Adrenal gland (tissue), 19 donors: ENCODE measurements at places on chromosomes 1 and 21.

DNA sequence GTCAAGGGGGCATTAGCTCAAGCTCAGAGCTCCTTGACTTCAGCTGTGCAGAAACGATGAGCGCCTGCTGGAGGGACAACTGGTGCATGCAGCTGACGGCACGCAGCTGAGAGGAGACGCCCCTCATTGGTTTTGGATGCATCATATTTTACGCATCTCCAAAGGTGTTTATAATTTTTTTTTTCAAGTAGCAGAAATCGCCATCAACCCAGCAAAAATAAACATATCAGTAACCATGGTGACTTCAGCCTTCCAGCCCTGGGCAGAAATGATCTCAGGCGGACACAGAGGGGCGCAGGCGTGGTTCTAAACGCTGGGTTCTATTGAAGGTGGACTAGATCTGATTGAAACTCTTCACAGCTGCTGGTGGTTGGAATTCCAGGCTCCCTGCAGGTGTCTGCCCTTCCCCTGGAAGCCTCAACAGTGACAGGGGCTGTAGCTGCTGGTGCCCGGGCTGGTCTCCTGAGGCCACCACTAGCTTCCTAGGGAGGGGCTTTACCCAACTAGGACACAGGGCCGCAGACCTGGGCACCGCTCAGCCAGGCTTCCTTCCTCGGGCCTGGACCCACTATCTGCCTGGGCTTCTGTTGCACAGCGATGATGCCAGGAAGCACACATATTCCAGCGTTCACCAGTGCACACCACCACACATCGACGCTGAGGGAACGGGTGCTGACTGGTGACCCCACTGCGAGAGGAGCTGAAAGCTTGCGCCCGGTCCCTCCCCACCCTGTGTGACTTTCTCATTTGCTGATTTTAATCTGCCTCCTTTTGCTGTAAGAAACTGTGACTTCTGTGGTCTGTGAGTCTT lies 63.7 kb upstream of the ABCG1 start:
- DNase-seq = no peak

- no peak for DNase-seq
Observed at GRCh38 chr1:180269645-180270529, 39.8 kb downstream of the LHX4 start.

DNA sequence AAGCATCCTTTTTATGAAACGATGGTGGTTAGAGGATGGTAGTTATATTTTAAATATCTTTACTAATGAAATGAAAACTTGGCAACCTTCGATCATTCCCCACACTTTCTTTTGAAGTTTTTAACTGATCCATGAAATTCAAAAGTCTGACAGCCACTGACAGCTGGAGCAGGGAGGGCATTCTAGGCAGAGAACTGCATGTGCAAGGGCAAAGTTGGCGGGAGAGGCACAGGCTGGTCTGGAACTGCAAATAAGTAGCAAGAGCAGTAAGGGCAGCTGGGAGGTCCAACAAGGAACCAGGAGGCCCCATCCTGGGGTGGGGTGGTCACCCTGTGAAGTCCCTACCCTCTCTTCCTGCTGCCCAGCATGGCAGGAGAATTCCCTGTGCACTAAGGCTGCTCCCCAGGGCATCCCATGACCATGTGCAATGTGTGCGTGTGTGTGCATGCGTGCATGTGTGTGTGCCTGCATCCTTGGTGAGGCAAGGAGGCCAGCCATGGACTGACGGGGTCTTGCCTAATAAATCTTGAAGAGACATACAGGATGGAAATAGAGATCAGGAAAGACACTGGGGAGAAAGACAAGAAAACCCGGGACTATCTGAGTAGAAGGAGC lies 33.1 kb upstream of the FOXO6 start:
- no peak for DNase-seq

DNA sequence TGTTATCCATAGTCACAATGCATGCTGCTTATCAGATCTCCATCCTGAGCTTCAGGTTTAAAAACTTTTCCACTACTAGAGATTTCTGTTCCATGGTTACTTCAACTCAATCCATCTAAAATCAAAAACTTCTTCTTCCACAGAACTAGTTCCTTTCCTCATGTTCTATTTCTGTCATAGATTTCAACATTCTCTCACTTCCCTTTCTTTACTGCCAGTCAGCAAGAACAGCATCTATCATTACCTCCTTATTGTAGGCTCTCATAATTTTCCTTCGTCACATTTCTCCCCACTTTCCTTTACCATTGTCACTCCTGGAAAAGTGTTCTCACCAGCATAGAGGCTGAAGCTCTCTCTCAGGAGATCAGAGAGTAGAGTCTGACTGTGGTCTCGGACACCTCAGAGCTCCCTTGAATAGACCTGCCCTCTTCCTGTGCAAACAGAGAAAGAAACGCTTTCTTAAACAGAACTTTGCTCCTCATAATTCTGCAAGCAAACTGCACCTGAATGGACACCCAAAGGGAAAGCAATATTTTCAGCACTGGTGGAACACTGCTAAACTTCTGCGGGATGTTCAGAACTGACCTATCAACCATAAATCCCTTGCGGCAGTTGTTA lies 48.7 kb upstream of the KIRREL1 start:
- DNase-seq = no peak

GRCh38 chr1:92538048-92538412 lies 51.3 kb upstream of the GFI1 start:
- no peak for DNase-seq

DNA sequence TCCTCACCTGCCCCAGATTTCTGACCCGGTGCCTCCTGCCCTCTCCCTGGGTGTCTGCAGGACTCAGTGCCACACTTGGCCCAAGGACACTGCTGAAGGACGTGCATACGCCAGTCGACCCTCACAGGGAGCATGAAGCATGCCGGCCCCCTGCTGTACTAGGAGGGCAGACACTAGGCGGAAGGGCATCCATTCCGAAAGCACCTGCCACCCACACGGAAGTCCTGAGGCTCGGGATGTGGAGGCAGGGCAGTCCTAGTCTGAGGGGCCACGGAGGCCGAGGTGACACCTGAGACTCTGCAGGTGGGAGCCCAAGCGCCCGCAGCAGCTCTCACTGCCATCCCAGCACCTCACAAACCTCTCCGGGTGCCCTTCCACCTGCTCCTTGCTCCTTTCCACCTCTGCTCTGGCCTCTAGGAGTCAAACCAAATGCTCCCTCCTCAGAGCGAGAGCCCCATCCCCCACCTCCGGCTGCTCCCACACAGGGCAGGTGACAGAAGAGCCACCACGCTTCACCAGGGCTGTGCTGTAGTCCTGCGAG lies 2.4 kb downstream of the NPHP4 start:
- no peak for DNase-seq

- DNase-seq = no peak
Observed at GRCh38 chr1:151834239-151834638, 2.6 kb upstream of the RORC start.

DNA sequence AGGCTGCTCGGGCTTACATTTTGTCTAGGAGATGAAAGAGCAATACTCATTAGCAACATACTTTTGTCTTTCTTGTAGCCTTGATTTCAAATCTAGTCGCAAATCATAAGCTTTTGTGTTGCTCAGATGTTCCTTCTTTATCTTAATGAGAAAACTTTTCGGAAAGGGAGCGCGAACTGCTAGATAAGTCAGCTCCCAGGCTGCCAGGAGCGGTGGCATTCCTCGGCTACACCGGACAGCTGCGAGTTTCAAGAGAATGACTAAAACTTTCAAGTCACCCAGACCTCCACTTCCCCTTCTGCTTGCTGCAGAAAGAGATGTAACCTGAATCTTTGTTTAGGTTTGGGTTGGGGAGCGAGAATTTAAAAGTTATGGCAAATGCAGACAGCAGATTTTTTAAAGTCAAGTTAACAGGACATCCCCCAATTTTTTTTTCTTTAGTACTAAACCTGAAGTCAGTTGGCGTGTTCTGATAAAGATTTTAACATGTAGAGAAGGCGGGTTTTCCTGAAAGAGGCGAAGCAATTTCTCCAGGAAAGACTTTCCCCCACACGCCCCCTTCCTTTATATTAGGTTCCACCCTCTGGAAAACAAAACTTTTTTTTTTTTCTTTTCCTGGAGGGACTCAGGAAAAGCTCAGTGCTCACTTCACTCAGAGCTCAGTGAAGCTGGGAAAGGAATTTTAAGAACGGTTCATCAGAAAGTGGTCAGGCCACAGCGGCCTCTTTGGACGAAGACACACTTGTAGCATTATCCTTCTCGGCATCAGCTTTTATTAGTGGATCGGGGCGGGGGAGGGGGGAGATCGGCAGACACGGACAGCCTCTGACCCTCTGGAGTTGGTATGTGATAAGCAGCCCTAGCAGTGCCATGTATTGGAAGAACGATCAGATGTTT lies at the start of gene LHX8:
LHX8 (plus strand) TSS at position 639 of the 897 bp plus-strand sequence. CDS start 2,227 bp downstream, outside the sequence.
- no peak for DNase-seq

- no peak for DNase-seq
Observed at GRCh38 chr1:3616861-3617260, 5.6 kb upstream of the MEGF6 start.

GRCh38 chr21:32367158-32367557 lies 25.7 kb downstream of the URB1 start:
- no peak for DNase-seq

GRCh38 chr1:232123775-232124659 lies 497.4 kb downstream of the DISC1 start:
- no peak for DNase-seq

DNA sequence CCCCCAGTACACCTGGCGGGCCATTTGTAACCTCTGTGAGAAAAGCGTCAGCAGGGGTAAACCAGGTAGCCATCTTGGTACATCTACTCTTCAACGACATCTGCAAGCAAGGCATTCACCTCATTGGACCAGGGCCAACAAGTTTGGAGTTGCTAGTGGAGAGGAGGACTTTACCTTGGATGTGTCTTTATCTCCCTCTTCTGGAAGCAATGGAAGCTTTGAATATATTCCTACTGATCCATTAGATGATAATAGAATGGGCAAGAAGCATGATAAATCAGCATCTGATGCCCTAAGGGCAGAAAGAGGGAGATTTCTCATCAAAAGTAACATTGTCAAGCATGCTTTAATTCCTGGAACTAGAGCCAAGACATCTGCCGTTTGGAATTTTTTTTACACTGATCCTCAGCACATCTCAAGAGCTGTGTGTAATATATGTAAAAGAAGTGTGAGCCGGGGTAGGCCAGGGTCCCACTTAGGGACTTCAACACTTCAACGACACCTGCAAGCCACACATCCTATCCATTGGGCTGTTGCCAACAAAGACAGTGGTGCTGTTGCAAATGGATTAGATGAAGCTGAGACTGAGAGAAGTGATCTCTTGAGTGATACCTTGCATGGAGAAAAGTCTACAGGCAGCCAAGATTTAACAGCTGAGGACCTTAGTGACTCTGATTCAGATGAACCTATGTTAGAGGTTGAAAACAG lies 2.7 kb downstream of the ZBED6 start:
- DNase-seq = peak; percentile 31

GRCh38 chr21:44372616-44373015 lies 19.2 kb downstream of the TRPM2 start:
- peak; percentile 29 for DNase-seq

- no peak for DNase-seq
Observed at GRCh38 chr1:117365350-117366176, 1.7 kb upstream of the MAN1A2 start.

- no peak for DNase-seq
Observed at GRCh38 chr1:186925881-186926669, 97.3 kb downstream of the PLA2G4A start.

- DNase-seq = peak; percentile 78
Observed at GRCh38 chr1:10074059-10074851, 41.5 kb downstream of the UBE4B start.

DNA sequence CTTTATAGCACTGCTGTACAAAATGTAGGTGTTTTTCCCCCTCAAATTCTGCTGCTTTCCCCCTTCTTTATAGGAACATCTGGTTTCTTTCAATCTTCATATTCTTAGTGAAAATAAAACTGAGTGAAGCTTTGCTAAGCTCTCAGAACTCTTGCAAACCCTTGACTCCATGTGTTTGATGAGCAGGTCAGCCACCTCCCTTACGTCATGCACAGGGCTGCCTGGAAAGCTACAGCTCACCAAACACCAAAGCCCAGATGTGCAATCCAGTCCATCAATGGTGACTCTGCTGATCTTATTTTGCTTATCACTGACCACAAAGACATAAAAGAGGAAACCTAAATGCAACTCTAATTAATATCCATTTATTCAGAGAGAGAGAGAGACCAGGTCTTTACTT lies 5.5 kb downstream of the CACNA1E start:
- no peak for DNase-seq

DNA sequence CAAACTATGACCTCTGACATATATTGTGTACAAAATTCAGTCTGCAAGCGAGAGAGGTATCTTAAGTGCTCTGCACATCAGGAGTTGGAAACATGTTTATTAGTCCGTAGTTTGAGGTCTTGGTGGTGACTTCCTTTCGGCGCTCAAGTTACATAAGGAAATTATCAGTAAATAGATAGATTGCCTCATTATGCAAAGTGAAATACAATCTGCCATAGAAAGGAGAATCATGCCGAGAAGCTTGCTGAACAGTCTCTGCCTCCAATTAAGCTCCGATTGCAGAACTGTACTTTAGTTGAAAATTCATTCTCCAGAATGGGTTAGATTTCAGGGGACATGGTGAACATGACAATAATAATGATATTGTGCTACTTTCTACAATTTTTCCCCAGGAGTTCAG lies 271.8 kb downstream of the BRINP2 start:
- DNase-seq = no peak

DNA sequence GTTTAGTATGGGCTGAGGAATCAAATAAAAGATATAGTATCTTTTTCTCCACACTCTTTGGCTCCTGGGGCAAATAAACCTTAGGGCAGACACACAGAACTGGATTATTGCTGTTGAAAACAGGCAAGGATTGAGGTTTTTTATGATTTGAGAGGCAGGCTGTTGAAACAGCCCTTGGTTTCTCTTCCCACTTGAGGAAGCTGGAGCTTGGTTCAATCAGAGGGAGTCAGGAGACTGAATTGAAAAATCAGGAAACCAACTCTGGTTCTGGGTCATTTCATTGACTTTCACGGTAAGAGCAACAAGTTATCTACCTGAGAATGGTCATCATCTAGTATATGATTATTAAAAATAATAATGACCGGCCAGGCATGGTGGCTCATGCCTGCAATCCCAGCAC lies 108.4 kb downstream of the CNIH3 start:
- no peak for DNase-seq

DNA sequence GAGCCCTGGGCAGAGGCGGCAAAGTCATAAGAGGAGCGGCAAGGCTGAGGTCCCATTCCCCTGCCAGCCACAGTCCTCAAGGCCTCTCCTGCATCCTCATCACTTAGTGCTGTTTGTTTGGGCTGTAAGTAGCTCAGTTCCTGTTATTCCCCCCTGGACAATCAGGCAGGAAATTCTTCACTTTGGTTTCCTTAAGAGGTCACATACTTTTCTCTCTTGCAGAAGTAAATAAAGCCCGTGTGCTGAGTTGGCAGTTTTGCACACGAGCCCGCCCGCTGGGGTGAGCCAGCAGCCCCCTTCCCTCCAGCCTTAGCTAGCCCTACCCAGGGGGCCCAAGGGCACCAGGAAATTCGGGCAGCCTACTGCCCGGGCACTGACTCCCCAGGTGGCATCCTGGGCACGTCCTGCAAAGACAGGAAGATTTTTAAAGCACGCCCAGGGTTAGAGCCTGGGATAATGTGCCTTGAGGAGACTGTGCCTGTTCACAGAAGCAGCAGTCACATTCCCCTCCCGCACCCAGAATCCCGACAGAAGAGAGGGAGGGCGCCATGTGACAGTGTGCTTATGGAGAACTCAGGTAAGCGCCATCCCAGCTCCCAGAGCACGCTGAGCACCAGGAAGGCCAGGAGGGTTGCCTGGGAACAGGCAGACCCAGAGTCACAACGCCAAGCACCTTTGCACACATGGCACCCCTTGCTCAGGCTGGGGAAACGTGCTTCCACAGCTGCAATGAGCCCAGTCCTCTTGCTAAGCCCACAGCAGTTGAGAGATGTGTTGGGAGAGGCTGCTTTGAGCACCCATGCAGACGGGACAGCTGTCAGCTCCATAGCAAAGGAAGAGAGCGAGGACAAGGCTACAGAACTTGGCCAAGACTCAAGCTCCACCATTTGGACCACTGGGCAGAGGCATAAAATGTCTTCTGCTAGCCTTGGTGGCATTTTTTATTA lies 144.5 kb upstream of the TMEM51 start:
- no peak for DNase-seq
